ENCODE measurements at places on chromosomes 6 and 20.
A peak's percentile ranks its signal among the peaks of the same experiment; 100 is the strongest.

GRCh38 chr6:72783666-72784065 lies 161.8 kb downstream of the KCNQ5 start:
- DNase-seq: no peak

- DNase-seq: no peak
Measured at GRCh38 chr20:44170816-44171410, 16.1 kb downstream of the JPH2 start.

- no peak for DNase-seq
Measured at GRCh38 chr6:138989098-138989983, 1.3 kb upstream of the REPS1 start.

GRCh38 chr6:108677357-108677756 lies 116.6 kb downstream of the FOXO3 start:
- DNase-seq: no peak

DNA sequence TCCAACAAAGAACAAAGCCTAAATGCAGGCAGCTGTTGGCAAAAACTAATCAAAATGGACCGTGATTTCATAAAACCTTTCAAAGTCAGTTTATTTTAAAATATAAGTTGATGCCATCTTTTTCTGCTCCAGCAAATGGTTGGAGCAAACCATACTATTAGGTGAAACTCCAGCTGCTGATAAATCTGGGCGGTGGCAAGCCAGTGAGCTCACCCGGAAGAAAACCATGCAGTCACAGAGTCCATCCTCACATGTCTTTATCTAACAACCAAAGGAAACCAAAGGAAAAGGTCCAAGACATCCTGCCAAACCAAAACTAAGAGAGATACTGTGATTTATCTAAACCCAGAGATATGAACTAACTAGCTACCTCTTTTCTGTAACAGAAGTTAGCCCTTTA lies 72.6 kb downstream of the HIVEP2 start:
- no peak for DNase-seq

DNA sequence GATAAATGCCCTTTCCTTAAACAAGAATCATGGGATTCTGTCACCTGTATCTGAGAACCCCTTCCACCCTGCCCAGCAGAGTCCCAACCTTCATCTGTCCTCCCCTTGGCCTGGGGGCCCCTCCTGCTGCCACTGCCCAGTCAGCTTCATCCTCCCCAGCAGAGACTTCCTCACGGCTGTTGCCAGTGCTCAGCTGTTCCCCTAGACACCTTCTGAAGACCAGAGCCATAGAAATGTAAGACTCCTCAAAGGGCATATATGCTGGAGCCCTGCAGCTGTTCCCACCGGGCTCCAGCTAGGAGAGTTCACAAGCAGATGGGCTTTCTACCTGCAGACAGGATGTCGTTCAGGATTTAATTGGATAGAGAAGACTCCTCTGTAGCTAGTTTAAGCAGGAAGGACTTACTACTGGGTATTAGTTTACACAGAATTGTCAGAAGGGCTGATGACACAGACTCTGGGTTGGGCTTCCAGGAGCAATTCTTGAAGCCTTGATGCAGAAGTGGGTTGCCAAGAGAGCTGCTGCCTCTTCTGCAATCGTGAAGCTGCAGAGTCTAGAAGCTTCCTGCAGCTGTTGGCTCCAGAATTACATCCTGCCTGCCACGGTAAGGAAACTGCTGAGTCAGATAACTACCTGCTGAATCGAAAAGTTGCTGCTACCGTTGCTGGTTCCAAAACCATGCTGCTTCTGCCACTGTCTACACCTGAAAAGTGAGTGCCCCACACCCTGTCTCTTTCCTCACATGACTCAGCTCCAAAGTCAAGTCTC lies 57.1 kb upstream of the MLN start:
- DNase-seq: no peak

DNA sequence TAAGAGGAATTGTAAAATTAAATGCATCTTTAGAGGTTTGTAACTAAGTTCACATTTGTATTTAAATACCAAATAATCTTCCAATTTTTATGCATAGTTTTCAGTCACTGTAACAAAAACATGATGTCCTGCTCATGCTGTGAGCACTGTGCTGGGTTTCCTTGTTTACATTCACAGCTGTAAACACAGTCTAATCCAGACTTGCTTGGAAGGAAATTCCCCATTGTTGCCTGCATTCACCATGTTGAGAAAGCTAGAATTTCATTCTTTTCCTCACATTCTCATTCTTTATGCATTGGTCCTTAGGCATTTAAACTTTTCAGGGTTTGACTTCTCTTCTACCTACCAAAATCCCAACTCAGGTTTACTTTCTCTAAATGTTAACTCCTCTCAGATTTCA lies 242.0 kb upstream of the TBX18 start:
- DNase-seq: peak; percentile 11

GRCh38 chr6:160135907-160136655 lies 14.5 kb downstream of the SLC22A1 start:
- DNase-seq: no peak

- DNase-seq: no peak
Measured at GRCh38 chr20:50891138-50891537, 40.1 kb downstream of the ADNP start.

DNA sequence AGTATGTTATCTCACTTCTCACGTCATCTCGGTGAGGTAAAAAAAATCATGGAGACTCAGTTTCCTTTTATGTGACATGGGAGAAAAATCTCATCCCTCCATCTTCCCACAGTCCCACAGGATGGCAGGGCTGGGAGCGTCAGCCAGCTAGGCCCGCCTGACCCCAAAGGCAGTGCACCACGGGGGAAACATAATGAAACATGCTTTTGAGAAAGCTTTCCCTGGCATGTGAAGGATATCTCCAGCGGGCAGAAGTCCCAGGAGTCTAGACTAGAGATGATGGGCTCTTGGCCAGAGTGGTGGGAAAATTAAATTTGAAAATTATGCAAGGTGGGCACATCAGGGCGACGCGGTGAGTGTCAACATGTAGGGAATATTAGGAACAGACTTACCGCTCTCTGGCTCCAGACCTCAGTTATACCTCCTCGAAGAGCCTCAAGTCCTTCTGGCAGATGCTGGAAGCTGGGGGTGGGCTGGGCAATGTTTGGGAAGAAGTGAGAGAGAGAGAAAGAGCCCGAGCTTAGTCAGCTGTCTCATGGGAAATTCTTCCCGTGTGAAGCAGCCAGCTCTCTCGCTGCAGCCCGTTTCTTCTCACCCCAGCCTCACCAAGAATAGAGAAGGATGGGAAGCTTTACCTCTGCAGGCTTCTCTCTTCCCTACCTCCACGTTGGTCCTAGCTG lies 52.3 kb downstream of the MOCS1 start:
- peak; percentile 40 for DNase-seq

DNA sequence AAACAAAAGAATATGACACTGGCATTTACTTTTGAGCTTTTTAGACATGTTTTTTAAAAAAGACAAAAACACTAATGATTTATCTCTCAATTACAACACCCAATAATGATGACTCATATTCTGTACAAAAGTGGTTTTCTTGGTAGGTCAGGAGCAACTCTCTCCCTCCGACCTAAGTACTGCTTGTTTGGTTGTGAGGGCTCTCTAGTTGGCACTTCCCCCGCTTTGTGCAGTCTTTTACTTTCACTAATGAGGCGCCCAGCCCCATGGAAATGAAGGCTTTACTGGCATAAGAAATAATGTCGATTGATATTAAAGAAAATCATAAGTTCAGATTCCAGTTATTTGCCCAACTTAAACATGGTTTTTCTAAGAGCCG lies 1.3 kb downstream of the KPNA5 start:
- peak; percentile 43 for DNase-seq

- no peak for DNase-seq
Measured at GRCh38 chr6:133501675-133502270, 260.6 kb downstream of the EYA4 start.

- no peak for DNase-seq
Measured at GRCh38 chr6:111864138-111865048, 8.9 kb downstream of the FYN start.

GRCh38 chr6:147891671-147892070 lies 383.2 kb downstream of the SAMD5 start:
- no peak for DNase-seq

- no peak for DNase-seq
Measured at GRCh38 chr20:58557733-58558342, 42.6 kb upstream of the APCDD1L start.
